Effector CD4-positive, alpha-beta T cell (primary cell): ENCODE measurements at places on chromosomes 4 and X.

GRCh38 chrX:7218321-7219152 is 70.6 kb upstream of the PUDP start:
- DNase-seq, result no peak

- DNase-seq, result no peak
Observed at GRCh38 chr4:82293304-82293703, 80.5 kb downstream of the HNRNPD start.

GRCh38 chr4:12852338-12853307 is 631.5 kb downstream of the RAB28 start:
- DNase-seq, result no peak

DNA sequence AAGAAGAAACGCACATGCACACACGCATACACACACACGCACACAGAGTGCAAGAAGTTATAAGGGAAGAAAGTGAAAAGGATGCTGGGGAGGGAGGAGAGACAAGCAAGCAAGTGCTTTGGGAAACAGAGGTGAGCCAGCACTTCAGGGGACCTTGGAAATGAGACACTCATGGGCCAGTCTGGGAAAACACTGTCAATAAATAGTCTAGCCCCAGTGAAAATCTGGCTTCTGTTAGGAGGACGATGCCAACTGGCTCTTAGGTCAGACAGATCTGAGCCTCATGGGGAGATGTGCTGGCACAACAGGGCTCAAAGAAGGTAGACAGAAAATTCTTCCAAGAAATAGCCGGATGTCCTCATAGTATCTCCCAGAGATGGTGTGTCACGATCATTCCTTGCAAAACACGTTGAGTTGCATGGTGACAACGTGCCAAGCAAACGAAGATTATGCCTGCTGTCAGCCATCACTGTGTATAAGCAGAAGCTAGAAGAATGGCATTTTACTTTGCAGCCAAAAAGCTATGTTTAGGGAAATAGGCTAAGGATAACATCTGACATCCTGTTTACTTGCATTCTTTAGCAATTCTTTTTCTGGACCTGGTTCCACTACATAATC is 557 bp upstream of the ARHGEF6 start:
- DNase-seq, result no peak

DNA sequence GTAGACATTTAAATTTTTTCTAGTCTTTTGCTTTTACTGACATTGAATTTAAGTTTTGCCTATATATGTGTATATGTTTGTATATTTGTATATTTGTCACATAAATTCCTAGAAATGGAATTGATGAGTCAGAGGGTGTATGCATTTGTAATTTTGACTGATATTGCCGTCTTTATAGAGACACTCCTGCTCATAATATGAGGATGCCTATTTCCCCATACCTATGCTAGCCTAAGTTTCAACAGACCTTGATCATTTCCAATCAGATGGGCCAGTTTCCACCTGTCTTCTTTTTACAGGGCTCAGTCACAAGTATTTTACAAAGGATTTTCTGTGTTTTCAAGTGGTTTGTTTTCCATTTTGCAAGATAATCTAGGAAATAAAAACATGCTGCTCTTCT is 10.8 kb downstream of the PDLIM5 start:
- no peak for DNase-seq

GRCh38 chrX:106932492-106932923 is 12.3 kb downstream of the CLDN2 start:
- no peak for DNase-seq

GRCh38 chrX:150365051-150365989 is 2.2 kb downstream of the MAMLD1 start:
- DNase-seq, result no peak

GRCh38 chrX:143994206-143994605 is 110.3 kb downstream of the UBE2NL start:
- no peak for DNase-seq

- DNase-seq, result peak; percentile 17
Observed at GRCh38 chrX:49042581-49043219, 457 bp downstream of the TFE3 start.

GRCh38 chrX:49192722-49193328 is 6.7 kb upstream of the PRICKLE3 start:
- DNase-seq, result no peak

DNA sequence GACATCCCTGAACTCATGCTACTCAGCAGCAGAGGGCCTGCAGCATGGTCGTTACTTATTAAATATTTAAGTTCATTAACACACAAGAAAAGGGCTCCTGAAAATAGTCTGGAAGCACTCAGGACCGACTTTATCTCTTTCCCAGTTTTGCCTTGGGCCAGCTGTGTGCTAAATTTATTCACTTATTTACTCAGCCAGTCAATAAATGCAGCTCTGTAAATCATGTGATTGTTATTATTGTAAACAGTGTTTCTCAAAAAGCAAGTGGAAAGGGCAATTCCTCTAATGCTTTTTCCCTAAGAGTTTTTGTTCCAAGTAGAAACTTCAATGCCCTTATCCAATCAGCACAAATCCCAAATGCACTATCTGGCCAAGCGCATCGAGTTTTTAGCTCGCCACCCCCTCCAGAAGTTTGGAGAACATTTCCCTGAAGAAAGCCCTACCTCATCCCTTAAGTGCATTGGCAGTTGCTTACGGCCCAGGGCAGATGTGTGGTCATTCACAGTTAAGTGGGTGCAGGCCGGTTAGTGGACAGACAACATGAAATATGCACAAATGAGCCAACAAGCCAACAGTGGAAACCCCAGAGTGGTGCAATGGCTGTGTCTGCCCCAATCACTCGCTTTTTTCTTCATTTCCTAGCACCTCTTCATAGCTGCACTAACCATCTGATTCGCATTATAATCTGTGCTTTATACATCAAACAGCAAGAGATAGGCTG is 125.8 kb downstream of the SMIM20 start:
- DNase-seq, result no peak

- DNase-seq, result no peak
Observed at GRCh38 chr4:120004054-120004453, 62.6 kb downstream of the MAD2L1 start.

DNA sequence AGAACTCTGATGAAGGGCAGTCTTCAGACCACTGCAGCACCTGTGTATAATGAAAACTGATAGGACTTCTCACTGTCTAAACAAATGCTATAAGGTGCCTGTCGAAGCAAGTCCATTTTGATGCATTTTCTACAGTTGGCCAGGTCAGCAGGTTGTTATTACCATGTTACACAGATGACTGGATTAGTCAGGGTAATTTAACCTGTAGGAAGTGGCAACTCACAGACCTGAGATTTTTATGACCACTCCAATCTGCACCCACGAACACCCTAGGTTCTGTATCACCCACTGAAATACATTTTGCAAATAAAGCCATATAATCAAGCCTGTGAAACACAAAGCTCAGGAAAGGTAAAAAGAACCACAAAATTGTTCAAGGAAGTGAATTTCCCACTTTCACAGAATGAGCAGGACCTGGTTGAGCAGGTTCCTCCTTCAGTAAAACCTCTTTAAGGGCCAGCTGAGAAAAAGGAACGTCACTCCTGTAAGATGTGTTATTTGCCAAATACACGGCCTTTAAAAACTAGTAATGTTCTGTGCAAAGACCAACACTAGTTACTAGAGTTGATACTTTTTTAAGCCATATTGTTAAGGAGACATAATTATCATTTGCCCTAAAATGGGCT is 12.7 kb downstream of the MAML3 start:
- DNase-seq, result no peak
